ENCODE measurements at places on chromosomes 2 and 18.

- DNase-seq: no peak
Measured at GRCh38 chr2:85545780-85546240, 6.8 kb downstream of the MAT2A start.

- DNase-seq: no peak
Measured at GRCh38 chr18:37668971-37669747, 103.6 kb upstream of the CELF4 start.

GRCh38 chr18:6270771-6271216 lies 143.9 kb downstream of the L3MBTL4 start:
- DNase-seq: no peak

DNA sequence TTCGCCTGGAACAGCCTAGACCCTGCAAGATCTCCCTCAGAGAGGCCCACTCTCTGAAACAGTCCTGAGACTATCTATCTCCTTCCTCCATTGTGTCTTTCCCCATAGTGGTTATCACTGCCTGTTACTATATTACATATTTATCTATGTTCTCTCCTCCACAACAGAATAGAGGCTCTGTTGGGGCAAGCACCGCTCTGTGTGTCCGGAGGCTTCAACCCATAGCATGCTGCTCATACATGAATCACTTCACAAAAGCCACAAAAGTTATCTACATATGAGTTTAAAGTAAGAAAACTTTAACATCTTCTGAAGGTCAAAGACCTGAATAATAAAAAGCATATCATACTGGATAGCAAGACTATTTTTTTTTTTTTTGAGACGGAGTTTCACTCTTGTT lies 242.1 kb upstream of the HS6ST1 start:
- no peak for DNase-seq

GRCh38 chr2:2879781-2880180 lies 497.8 kb downstream of the EIPR1 start:
- no peak for DNase-seq

DNA sequence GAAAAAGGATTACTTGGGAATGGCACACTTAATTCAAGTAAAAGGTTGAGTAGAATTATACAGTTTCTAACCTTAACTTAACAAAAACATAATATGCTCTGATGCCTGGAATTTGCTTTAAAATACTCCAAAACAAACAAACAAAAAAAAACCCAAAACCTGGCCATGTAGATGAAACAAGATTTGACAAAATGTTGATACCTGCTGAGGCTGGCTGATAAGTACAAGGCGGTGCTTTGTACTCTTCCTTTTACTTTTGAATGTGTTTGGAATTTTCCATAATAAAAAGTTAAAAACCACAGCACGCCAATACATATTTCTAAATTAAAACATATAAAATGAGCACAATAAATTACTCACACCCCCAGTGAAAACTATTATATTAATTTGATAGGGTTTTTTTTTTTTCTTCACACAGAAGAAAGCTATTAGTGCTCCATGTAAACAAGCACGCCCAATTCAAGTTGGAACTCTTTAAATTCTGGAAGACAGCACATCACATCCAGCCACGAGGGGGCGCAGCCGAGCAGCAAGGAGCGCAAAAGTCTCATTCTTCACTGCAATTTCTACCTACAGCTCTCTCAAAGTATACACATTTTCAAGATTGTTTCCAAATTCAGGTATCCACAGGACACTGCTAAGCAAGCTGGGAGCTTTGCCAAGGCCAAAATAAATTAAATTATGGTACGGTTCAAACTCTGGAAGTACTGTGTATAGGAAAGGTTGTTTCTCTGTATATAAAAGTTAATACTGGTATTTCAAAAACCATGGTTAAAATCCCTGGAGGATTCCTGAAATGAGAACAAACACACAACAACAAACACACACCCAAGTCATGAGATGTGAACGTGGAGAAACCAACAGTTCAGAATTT lies 7.5 kb downstream of the SERTAD2 start:
- DNase-seq: peak; percentile 77

- no peak for DNase-seq
Measured at GRCh38 chr2:54687595-54688152, 35.8 kb upstream of the EML6 start.

- no peak for DNase-seq
Measured at GRCh38 chr2:45765728-45766254, 114.3 kb downstream of the PRKCE start.

- DNase-seq: no peak
Measured at GRCh38 chr18:23718243-23718720, 29.0 kb downstream of the LAMA3 start.

GRCh38 chr18:22543769-22544168 lies 126.1 kb upstream of the CTAGE1 start:
- DNase-seq: no peak
